ENCODE measurements at places on chromosomes 6 and 20. TPM values are rescaled to one million over a fixed set of nuclear protein-coding genes. Genes with fewer than 3 reads are reported as not detected.

- peak; percentile 21 for DNase-seq
These were observed 10.7 kb upstream of the ULBP3 start for GRCh38 chr6:150079604-150080003.

DNA sequence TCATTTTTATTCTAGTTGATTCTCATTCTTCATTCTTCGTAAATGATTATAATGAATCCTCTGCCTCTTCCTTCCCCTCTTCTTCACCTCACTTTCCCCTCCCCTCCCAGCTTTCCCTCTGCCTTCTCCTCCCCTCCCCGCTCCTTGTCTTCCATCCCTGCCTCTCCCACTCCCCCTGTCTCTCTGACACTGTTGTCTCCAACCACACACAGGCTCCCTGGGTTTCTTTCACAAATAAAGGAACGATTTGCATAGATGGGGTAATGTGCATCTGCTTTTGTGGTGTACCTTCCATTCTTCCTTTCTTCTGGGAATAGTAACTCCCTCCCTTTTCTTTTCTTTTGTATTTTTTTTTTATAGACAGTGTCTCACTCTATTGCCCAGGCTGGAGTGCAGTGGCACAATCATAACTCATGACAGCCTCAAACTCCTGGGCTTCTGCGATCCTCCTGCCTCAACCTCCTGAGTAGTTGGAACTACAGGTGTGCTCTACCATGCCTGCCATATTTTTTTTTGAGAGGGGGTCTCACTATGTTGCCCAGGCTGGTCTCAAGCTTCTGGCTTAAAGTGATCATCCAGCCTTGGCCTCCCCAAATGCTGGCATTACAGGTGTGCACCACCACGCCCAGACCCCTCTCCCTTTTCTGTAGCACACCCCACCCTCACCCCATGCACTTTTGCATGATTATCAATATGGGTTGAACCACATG is 318.6 kb downstream of the PRKN start:
- DNase-seq = no peak

- no peak for DNase-seq
These were observed 15.0 kb downstream of the CCR6 start for GRCh38 chr6:167137881-167138280.

DNA sequence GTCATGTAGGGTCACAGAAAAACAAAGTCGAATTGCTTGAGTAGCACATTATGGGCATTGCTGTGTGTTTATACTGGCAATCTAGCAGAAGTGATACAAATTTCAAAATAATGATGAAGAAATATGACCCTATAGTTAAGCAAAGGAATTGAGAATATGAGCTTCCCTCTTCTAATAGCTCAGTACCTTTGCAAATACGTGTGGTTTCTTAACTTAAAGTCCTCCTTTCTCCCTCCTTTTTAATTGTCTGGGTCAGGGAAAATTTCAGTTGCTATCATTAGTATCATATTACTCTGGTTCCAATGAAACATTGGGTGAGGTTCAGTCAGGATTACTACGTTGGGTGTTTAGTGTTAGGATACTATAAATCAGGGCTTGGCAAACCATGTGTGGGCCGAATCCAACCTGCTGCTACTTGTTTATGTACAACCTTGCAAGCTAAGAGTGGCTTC is 166.8 kb upstream of the CARMIL1 start:
- no peak for DNase-seq

DNA sequence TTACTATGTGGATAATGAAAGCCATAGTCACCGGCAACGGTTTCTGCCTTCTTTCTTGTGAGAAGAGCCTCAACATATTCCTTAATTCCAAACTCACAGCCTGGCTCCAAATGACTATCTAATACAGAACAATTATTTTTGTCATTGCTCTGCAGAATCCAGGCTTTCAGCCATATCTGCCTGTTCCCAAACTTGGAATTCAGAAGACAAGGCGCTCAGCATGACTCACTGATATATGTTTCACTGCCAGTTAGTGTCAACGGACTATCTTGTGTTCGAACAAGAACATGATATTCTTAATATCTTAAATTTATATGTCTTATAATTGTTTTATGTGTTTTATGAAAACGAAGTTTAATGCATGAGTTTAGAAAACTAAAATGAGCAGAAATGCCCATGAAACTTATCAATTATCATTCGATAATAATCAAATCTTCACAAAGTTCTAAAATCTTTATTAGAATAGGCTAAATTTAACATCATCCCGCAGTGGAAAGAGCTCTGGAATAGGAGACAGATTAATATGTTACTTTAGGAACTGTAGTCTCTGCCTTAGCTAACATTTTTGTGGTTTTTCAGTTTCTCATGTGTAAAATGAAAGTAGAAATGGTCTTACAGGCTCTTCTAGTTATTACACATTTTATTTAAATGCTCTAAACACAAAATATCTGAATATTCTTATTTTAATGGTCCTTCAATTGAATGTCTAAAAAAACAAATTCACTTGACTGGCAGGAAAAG is 669.3 kb upstream of the GJE1 start:
- DNase-seq = peak; percentile 41

GRCh38 chr6:20744911-20745557 is 210.8 kb downstream of the CDKAL1 start:
- DNase-seq = no peak

DNA sequence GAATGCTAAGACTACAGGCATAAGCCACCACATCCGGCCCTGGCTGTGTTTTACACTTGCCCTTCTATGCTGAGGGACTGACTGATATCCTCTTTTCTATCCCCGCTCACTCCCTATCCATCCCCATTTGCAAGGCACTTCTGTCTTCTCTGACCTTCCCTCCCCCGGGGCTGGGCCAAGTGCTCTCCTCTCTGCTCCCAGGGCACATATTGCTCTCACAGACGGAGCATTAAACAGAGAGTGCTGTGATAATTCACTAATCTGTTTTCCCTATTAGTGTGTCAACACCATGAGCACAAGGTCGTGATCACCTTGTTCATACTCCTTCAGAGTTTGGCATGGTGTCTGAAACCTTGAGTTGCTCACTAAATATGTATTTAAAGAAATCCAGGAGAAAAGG is 9.0 kb upstream of the SLC2A12 start:
- DNase-seq = no peak

- DNase-seq = no peak
These were observed 244.1 kb downstream of the PTPRK start for GRCh38 chr6:128276311-128276710.

GRCh38 chr6:25831532-25832306 is at the start of gene SLC17A1:
TSS of gene SLC17A1 (minus strand) at chr6:25832052. CDS start at chr6:25830557, 1,495 bp downstream.
- no peak for DNase-seq

DNA sequence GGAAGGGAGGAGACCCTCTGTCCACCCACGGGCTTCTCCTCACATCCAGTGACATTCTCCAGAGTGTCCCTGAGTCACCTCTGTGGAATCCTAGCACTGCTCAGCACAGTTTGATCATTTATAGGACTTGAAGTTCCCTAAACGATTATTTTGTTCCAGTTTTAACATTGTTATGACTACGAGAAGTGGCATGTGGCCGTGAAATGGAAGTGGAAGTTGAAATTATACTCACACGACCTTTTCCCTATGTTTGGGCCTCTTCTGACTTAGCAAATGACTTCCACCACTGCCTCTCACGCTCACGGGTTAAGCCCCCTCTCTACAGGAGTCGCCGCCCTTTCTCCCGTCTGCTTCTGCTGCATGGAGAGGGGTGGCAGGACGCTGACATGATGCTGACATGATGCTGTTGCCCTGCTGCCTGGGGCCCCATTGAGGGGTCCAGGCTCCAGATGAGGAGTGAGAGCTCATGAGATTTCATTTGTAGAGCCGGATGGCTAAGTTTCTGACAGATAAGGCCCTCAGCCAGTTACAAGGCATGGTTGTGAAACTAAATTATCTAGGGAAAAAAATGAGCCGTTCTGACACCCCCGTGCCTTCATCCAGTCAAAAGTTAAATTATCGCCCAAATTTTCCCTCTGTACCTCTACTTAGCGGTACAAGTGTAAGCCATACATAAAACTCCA is 153.6 kb upstream of the UST start:
- DNase-seq = no peak

- no peak for DNase-seq
These were observed 200.5 kb upstream of the RREB1 start for GRCh38 chr6:6907286-6907685.

GRCh38 chr6:150470960-150471665 is 102.3 kb downstream of the IYD start:
- DNase-seq = no peak

DNA sequence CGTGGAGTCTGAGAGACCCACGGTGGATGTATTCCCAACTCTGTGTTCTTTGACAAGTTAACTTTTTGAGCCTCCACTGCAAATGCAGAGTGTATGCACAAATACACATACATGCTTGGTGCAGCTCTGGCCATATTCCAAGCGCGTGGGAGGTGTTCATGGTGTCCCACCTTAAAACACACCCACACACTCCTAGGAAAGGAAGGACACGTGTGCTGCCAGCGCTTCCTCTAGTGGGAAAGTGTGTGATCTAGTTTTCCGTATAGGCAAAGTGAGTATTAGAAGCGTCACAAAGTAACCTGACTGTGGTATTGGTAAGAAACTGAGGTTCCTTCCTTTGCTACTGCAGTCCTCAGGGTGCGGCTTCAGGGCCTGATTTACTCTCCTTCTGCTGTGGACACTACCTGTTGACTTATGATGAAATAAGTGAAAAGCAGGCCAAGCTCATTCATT is 36.0 kb upstream of the MPC1 start:
- DNase-seq = no peak

GRCh38 chr6:136607932-136608772 is 57.9 kb upstream of the MAP7 start:
- DNase-seq = peak; percentile 61

DNA sequence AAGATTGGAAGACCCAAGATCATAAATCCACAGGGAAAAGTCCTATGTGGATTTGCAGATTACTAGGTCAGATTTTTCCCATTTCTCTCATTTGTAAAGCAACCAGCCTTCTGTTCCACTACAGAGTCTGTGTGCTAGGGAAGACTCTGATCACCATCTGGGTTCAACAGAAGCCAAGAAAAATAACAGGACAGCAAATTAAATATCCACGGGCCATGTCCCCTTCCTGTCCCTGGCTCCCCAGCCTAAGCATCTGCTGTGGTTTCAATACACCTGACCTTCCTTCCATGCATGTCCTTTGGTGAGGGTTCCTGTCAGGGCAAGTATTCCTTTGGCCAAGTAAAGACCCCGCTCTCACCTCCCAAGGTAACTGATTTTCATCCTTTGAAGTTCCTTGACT is 558.8 kb downstream of the KIF16B start:
- no peak for DNase-seq

- no peak for DNase-seq
These were observed 695.2 kb downstream of the QKI start for GRCh38 chr6:164109770-164110140.

The LRRN4 gene
- total RNA-seq = 0.26 TPM

The ZNF292 gene
- 13.9 TPM for total RNA-seq

The TULP1 gene
- total RNA-seq = not detected

The RFX6 gene
- not detected for total RNA-seq

The CLDN20 gene
- not detected for total RNA-seq

The PFDN4 gene
- total RNA-seq = 341 TPM

The CD40 gene
- not detected for total RNA-seq
